ENCODE measurements at places on chromosomes 7 and 10. TPM values are rescaled to one million over a fixed set of nuclear protein-coding genes. Genes with fewer than 3 reads are reported as not detected.

- DNase-seq = no peak
These were observed 24.7 kb downstream of the NUB1 start for GRCh38 chr7:151366166-151366879.

- no peak for DNase-seq
These were observed 52.9 kb downstream of the NEURL1 start for GRCh38 chr10:103546401-103546800.

GRCh38 chr10:105605918-105606317, 964.8 kb downstream of the SORCS3 start:
- DNase-seq = no peak

NYAP1 gene
- 5.2 TPM for total RNA-seq

DNA sequence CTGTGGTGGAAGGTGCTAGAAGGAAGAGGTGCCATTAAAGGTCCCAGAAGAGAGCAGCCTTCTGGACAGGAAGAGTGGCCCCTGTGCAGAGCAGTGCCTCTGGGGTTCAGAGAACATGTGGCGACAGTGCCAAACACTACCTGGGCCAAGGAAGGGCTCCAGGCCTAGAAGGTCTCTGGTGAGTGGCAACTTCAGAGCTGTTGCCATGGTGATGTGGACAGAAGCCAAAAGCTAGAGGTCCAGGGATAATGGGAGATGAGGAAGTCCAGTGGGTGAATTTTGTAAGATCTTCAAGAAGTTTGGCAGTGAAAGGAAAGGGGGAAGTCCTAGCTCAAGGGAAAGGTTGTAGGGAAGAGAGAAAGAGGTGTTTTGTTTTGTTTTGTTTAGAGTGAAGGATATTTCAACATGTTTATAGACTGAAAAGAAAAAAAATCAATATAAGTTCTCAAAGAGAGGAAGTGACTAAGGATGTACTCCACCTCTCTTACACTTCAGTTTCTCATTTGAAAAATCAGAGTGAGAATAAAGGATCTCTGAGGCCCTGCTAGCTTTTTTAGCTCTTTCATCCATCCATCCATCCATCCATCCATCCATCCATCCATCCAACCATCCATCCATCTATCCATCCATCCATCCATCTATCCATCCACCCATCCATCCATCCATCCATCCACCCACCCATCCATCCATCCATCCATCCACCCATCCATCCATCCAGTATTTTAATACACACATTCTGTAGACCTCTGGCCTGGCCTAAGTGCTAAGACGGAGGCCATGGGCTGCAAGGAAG, 77.1 kb upstream of the DUSP5 start:
- DNase-seq = no peak

GRCh38 chr10:103512591-103513379, 19.3 kb downstream of the NEURL1 start:
- no peak for DNase-seq

MBLAC1 gene
- 2.1 TPM for total RNA-seq

DNA sequence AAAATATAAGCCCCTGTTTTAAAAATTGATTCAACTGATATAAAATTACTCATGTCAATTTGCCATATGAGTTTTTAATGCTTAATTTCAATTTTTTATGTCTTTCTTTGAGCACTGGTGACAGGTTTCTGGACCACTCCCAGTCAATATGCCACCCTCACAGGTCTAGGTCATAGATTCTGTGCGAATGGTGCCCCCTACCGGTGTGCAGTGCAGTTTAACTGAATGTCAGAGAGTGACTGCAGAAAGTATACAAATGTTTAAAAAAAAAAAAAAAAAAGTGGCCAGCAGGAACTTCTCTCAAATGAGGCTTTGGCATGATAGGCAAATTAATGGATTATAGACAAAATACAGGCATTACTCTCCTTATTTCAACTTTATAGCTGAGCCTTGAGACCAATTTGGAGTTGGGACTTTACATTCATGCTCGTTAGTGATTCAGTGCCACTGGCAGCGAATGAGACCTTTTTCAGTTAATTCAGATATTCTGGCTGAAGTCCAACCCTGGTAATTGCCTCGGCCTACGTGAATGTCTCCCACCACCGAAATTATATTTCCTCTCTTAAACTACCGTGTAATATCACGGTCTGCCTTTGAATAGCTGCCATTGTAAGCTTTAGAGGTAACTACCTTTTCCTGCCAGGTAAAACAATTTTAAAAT, 427.6 kb downstream of the PHTF2 start:
- peak; percentile 45 for DNase-seq

MOGAT3 gene
- total RNA-seq = not detected

UNCX gene
- 2.4 TPM for total RNA-seq

DNA sequence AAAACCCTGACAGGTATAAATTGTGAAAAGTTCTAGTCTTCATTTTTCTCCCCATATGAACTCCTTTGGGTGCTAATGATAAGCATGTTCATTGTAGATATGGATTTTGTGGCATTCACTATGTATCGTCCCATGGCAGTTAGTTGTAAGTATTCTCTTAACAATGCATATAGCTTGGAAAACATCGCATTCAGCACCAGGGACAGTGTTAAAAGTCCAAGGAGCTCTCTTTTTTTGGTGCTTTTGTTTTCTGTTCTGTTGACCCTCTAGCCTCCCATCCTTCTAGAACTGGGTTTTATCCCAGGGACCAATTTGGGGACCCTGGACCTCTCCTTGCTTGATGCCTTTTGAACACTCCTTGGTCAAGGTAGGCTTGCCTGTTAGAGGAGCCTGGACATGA, 37.7 kb downstream of the INSYN2A start:
- DNase-seq = no peak

GAD2 gene
- total RNA-seq = not detected

- no peak for DNase-seq
These were observed 2.8 kb upstream of the PUS7 start for GRCh38 chr7:105524840-105525239.

DNA sequence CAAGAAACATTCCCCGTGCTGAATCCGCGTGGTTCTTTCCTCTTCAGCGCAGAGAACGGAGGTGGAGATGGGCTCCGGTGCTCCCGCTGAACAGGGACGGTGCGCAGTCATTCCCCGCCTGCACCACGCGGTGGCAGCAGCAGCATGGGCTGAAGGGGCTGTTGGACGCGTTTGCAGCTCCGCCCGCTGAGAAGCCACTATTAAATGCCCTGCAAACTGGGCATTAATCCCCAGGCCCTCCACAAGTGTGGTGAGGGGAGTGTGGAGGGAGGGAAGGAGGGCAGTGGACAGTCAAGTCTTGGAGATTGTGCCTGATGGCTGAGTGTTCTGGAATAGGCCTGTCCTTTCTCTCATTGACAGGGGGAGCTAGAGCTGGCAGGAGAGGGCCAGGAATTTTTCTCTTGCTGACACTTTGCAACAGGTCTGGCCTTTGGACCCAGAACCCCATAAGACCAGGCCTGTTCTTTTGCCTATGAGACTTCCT, 240.2 kb upstream of the INHBA start:
- peak; percentile 94 for DNase-seq
